ENCODE measurements at places on chromosomes 16 and 17.

- DNase-seq: peak; percentile 67
These were observed 124.1 kb upstream of the TNRC6C start for GRCh38 chr17:77834170-77835115.

DNA sequence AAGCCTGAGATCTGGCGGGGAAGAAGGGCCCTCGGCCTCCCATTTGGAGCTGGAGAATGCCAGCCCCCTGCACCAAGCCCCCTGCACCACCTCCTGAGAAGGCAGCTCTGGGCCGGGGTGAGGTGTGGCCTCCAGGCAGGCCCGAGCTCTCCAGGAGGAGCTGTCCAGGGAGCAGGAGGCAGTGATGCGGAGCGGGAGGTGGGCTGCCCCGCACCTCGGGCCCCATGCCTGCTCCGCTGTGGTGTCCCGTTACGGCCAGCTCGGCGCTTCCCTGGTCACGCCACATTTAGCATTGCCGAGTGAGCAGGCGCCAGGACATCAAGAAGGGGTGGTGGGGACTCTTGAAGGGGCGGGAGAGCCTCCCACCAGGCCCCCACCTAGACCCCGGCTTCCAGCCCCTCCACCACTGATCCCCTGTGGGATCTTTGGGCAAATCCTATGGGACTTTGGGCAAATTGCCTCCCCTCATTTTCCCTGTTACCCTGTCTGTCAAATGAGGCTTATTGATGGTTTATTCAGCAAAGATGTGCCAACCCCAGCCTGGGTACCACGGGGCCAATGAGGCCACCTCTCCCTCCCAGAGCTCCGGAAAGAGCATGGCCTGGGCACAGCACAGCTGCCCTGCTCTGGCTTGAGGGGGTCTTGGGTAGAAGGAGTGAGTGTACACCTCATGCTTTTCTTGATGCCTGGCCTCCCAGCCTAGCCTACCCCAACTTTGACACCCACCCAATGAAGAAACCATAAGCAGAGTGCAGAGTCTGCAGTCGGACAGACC, 15.3 kb downstream of the FOXN1 start:
- no peak for DNase-seq

DNA sequence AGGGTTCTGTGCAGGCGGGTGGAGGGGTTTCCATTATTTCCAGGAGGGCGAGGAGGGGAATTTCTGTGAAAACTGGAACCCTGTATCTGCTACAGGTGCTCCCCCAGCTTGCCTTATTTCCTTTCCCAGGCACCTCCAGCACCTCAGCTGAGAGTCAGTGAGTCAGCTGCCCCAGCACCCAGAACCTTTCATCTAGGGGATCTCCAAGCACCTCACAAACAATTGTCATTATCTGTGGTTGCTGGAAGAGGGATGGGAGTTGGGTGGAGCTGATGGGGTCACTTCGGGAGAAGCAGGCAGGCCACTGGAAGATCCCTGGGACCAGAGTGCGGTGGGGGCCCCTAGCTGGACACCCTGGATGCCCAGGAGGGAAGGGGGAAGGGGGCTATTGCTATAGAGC, 10.0 kb upstream of the CLUH start:
- DNase-seq: no peak

- no peak for DNase-seq
These were observed 7.1 kb downstream of the GLYR1 start for GRCh38 chr16:4839942-4840341.

- no peak for DNase-seq
These were observed 18.4 kb downstream of the MYH1 start for GRCh38 chr17:10499950-10500349.

DNA sequence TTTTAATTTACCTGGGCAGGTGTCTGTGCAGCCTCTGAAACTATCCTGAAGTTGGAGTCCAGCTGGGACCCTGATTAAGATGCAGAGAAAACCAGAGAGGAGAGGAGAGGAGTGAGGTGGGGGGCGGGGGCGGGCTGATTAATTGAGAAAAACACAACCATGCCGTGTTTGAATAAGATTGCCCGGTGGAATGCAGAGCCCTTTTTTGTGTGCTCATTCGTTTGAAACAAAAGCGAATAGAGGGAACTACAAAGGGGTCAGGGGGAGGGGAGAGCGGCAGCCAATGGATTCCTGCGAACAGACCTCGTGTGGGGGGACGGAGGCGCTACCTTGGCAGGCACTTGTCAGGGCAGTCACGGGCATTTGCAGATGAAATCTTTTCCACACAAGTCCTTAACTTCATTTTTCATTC, 355.8 kb downstream of the SOX9 start:
- DNase-seq: no peak

- no peak for DNase-seq
These were observed 7.0 kb downstream of the DPEP1 start for GRCh38 chr16:89620406-89620841.

- no peak for DNase-seq
These were observed 4.8 kb downstream of the GFAP start for GRCh38 chr17:44910231-44911106.

GRCh38 chr16:69469807-69470561, 45.6 kb downstream of the CYB5B start:
- DNase-seq: no peak

GRCh38 chr17:15942207-15942833, 2.6 kb upstream of the ADORA2B start:
- no peak for DNase-seq

DNA sequence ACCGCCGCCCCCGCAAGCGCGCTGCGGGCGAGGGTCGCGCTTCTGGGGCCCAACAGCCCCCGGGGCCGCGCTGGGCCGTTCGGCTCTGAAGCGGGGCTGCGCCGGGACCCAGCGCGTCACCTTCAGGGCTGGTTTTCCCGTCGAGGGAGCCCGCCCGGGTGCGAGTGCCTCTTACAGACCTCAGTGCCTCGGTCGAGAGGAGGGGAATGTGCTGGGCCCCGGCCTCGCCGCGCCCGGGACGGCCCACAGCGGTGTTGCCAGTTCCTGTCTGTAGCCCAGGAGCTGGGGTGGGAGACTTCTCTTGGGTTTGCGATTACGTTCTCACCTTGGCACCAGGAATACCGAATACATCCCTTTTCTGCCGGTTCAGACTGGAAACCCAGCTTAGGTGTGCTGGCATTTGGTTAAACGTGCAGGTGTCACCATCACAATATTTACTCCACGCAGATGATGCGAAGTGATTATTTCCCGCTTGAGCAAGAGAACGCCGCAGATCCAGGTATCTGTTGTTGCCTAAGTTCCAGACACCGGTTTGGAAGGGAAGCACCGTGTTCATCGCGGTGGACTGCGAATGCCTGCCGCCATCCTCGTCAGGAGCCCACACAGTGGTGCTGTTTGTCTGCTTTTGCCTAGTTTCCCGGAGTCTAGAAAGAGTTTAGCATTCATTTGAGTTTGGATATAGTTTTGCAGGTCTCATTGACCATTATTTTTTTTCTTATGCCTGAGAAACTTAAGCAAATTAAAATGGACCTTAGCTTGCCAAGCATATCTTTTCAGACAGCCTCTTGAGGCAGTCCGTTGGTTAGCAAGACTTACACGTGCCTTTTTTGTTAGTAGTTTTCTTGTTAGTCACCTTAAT, 914 bp downstream of the MAP1LC3B start:
- DNase-seq: no peak

GRCh38 chr17:74924250-74924948, at the start of gene OTOP2:
OTOP2 (plus strand) TSS chr17:74924273; CDS start chr17:74924633, 360 bp downstream.
- no peak for DNase-seq

GRCh38 chr17:6913608-6914443, 82.0 kb upstream of the ALOX12 start:
- peak; percentile 66 for DNase-seq

GRCh38 chr17:61542027-61542426, 49.0 kb downstream of the NACA2 start:
- DNase-seq: no peak

DNA sequence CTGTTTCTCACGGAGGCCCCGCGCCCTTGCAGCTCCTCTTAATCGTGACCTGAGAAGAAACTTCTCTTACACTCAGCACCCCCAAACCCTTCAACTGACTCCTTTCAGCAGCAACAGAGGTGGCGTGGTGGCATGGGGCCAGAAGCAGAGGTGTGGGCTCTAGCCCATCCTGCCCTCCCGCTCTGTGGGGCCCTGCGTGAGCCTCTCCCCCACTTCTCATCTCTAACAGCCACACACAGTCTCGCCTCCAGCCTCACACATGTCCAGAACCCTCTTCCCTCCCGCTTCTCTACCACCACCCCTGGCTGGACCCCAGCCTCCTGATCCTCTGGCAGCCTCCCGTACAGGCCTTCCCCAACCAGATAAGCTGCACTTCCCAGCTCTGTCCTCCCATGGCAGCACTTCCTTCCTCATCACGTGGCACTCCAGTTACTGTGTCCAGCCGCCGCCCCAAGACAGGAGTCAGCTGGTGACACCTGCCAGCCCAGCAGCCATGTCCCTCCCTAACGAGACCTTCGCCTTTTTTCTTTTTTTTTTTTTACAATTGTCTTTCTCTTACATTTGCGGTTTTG, 30.5 kb downstream of the NSMCE1 start:
- DNase-seq: peak; percentile 33

- DNase-seq: no peak
These were observed 5.1 kb downstream of the ZNF423 start for GRCh38 chr16:49850558-49851467.

GRCh38 chr17:28896884-28897768, at the start of gene FLOT2:
FLOT2 (minus strand) TSS chr17:28897733; CDS start chr17:28897574, 159 bp downstream.
- peak; percentile 66 for DNase-seq

GRCh38 chr17:58172369-58173071, 5.7 kb downstream of the OR4D2 start:
- DNase-seq: peak; percentile 71

DNA sequence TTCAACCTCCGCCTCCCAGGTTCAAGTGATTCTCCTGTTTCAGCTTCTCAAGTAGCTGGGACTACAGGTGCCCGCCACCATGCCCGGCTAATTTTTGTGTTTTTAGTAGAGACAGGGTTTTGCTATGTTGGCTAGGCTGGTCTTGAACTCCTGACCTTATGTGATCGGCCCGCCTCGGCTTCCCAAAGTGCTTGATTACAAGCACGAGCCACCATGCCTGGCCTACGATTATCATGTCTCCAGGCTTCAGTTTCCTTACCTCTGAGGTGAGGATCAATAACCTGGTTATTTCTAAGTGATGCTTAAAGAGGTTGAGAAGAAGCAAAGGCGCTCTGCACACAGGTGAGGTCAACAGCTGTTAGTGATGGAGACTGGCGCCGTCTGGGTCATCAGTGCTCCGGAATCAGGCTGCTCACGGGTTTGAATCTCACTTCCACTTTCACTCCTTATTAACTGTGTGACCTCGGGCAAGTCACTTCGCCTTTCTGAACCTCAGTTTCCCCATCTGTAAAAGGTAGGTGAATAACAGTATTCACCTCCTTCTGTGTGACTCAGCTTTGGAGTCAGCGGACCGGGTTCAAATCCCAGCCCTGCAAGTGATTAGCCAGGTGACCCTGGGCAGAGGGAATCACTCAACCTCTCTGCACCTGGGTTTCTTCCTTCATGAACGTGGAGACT, 745 bp upstream of the ABCC1 start:
- DNase-seq: no peak

DNA sequence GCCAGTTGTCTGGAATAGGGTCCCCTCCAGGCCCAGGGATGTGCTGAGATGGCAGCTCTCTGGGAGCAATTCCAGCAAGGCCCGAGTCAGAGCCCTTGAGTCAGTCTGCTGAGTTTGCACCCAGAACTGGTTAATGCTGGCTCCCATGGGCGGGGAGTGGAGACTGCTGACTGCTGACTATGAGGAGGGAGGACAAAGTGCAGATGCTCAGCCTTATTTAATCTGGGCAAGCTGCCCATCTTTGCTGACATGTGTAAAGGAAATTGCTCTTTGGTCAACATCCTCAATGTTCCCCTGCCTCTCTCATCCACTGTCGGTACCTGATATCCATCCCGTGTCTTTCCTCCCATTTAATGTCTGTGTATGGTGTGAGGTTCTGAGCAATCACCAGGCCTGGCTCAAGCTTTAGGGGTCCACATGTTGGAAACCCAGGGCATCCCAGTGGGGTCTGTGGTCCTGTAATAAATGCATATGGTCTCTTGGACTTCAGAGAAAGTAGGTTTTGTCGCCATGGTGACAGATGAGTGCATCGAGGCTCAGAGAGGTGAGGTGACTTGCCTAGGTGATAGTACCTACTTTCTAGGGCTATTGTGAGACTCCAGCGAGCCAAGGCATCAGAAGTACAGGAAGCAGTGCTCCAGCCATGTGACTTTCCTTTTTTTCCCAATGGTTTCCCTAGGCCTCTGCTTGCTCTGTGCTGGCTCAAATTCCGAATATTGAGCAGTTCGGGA, 20.0 kb upstream of the RNF135 start:
- DNase-seq: no peak

DNA sequence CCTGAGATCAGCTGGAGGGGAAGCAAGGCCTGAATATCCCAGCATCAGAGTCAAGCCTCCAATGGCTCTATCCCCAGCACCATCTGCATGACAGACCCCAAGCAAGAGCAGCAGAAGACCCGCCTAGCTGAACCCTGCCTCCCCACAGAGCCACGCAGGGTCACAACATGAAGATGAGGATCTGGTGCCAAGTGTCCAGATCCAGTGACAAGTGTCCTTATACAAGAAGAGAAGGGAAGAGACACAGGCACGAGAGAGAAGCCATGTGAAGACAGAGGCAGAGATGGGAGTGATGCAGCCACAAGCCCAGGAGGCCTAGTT, 28.9 kb downstream of the TNFRSF13B start:
- no peak for DNase-seq

- no peak for DNase-seq
These were observed 10.2 kb downstream of the NARF start for GRCh38 chr17:82468692-82469091.

GRCh38 chr16:86396422-86396821, 113.9 kb upstream of the FOXF1 start:
- no peak for DNase-seq

GRCh38 chr16:78990309-78990701, 610.2 kb downstream of the MAF start:
- DNase-seq: no peak

- peak; percentile 73 for DNase-seq
These were observed 724 bp downstream of the MVP start for GRCh38 chr16:29820730-29821642.

DNA sequence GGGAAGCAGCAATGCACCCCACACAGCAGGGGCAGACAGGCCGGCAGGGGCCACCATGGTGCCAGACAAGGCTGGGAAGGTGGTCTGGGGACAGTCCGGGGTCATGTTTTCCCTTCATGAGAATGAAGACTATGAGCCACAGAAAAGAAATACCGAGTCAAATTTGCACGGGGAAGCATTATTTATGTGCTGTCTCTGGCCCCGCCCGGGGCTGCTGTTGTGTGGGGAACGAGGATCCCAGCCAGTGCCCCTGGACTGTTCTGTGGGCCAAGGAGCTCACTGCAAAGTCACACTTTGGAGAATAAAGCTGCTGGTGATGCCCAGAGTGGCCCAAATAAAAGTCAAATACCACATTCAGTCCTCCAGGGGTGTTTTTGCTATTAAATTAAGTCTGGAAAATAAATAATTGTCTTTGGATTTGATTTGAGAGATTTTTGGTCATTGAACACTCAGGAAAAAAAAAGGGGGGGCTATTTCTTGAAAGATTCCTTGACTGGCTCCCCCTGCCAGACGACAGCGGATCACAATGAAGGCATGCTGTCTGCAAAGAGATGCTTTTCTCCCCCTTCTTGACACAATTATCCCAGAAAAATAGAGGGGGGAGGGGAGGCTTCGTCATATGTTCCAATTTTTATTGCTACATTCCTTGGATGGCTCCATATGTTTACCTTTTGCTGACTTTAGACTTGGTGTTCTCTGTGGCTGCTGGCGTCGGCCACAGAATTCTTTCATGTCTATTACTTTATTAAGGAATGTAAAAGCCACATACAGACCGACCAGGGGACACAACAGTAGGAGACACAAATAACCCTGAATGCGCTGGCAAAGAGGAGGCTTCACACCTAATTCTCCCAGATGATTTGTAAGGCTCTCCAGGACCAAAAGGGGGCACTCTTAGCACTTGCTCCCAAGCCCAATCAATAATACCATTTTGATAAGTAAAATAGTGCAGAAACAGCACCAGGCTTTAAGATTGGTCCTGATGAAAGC, 27.1 kb upstream of the ANKFN1 start:
- DNase-seq: no peak

Data from CD4-positive, alpha-beta T cell treated with Interleukin-4 for 4 hours (primary cell).